ENCODE measurements at places on chromosomes 12 and 14.

GRCh38 chr14:58725226-58725625 is 87.5 kb downstream of the DACT1 start:
- DNase-seq: no peak

DNA sequence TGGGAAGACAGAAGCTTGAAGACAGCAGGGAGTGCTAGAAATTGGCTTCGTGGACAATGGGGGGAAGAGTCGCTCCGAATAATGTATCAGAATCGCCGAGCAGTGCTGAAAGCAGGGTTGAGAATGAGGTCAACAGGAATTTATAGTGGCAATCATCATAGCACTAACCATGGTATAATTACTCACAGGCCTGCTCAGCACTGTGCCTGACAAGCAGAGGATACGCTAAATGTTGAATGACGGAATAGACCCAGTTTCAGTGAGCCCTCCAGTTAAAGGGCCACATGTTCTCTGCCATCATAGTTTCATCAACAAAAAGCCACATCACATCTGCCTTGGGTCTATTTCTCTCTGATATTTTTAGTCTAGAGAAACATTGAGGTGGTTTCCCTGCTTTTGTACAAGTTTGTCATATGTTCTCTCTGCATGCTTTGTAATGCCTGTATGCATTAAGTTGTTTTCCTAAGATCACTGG is 130.3 kb upstream of the EGLN3 start:
- DNase-seq: peak; percentile 49

DNA sequence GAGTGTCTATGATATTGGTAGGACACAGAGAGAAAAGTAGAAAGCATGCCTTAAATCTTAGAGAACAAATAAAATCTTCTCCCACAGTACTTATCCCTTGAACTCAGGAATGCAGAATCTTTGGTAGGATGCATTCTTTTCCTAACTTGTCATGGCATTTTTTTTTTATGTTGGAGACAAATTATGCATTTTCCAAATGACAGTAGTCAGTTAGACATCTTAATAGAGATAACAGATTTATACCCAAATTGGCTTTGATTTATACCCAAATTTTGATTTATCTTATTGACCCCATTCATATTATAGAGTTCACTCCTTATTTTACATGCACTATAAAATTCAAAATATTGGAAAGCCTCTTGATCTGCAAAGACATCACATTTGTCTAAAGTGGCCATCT is 132.9 kb downstream of the CNTN1 start:
- DNase-seq: no peak

GRCh38 chr12:69410571-69410970 is 51.0 kb downstream of the YEATS4 start:
- no peak for DNase-seq

DNA sequence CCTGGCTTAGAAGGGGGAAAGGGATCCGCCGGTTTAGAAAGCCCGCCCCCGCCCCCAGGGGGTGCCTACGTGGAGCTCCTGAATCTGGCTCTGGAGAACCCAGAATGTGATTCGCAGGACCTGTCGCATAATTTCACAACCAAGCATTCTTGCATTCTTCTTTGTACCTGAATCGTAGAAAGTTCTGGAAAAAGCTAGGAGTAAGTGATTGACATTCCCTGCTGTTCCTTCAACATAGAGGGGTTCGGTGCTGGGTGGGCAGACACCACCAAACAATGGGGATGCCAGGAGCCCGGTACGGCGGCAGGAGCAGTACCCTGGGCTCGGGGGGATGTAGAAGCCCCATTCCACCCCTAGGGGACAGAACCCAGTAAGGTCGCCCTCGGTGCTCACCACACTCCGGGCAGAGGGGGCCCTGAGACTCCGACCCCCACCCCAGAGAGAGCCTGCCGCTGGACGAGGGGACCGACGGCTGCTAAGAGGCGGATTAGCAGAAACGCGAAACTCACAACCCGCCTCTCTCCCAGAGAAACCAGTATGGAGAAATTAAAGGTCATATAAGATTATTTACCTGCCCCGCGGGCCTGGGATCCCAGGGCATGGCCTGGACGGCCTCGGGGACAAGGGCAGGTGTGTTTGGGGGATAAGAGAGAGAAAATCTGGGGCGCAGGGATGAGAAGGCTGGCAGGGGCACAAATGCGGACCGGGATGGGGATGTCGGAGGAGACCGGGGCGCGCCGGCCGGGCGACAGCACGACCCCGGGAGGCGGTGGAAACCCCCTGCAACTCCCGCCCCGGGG is 520 bp downstream of the CSRP2 start:
- no peak for DNase-seq

GRCh38 chr14:101627915-101628262 is 66.6 kb downstream of the DIO3 start:
- DNase-seq: no peak

GRCh38 chr12:78290606-78291345 is 460.1 kb downstream of the NAV3 start:
- DNase-seq: peak; percentile 27

DNA sequence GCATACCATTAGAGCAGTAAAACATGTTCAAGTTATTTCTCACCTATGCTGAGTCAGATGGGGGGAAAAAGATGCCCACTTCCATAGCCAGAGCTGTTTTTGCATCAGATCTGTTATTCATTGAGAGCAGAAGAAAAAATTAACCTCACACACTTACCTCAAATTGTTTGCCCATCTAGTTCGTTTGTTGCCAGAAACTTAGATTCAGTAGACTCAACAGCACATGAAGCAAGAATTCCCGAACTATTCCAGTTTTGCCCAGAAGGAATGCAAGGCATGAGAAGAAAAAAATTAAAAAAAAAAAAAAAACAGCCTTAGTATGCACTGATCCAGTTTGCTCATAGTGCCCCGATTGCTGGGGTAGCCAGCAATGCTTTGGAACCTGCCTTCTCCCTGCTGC is 12.4 kb upstream of the DPF3 start:
- DNase-seq: peak; percentile 89

GRCh38 chr12:52496054-52496453 is 3.0 kb upstream of the KRT6A start:
- no peak for DNase-seq

- no peak for DNase-seq
Observed at GRCh38 chr12:122088179-122088810, 9.7 kb downstream of the MLXIP start.

DNA sequence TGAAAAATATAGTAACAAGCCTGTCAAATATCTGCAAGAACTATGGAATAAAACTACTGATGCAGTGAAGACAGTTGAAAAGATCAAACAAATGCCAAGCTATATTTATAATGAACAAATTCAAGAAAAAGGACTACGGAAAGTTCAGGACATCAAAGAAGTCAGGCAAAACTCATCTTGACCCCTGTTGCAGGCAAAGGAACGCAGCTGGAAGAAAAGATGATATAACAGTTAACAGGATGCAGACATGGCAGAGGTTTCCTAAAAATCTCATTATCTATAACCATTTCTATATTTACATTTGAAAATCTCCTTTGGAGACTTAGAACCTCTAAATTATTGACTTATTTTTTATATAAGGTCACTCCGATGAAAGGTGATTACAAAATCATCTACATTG is 34.1 kb downstream of the MDM2 start:
- no peak for DNase-seq

- peak; percentile 87 for DNase-seq
Observed at GRCh38 chr14:76203086-76204001, 51.6 kb downstream of the GPATCH2L start.

DNA sequence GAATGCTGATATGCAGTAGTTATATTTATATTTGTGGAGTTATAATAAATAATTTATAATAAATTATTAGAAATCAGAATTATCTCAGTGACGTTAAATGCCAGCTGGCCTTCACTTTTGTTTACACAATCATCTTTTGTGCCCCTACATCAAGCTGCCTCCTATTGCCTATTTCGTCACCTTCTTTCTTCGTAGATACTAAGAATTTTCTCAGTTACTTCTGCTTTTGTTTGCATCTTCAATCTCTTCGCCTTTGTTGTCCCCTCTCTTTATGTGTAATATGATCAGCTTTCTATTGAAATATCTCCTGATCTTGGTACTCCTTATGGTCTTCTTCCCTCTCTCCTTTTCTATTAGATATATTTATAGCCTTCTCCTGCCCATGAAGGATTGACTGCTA is 197.0 kb downstream of the ERC1 start:
- DNase-seq: no peak

DNA sequence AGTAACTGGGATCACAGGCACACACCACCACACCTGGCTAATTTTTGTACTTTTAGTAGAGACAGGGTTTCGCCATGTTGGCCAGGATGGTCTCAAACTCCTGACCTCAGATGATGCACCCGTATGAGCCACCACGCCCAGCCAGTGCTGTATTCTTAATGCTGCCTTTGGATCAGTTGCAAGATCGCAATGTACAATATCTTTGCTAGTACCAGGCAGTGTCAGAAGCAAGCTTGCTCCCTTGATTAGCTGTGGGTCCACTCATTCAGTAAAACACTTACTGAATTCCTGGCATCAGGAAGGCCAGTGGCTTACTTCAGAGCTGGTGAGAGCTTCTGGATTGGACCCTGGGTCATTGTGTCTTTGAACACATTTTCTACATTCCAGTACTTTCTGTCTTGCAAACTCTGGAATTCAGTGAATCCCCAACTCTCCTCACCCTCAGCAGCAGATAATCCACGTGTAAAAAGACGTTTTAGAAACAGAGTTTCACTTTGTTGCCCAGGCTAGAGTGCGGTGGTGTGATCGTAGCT is 1183.7 kb downstream of the AACS start:
- no peak for DNase-seq

DNA sequence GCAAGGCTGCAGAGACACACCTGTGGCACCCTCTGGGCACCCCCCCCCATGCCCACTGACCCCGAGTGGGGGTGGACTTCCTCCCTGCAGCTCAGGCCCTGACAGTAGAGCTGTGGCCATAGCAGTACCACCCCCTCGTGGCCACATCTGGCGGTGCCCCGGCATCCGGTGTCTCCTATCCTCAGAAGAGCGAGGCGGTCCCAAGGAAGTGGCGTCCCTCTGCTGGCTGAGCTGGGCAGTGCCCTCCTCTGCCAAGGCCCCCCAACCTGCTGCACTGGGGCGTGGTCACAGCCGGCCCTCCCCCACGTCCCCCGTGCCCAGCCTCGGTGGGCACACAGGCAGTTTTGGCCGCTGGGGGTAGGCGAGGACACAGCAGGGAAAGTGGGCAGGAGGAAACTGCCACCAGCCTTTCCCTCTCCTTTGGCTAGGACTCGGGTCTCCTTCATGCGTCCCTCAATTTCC is 6.0 kb upstream of the SLC6A12 start:
- no peak for DNase-seq

DNA sequence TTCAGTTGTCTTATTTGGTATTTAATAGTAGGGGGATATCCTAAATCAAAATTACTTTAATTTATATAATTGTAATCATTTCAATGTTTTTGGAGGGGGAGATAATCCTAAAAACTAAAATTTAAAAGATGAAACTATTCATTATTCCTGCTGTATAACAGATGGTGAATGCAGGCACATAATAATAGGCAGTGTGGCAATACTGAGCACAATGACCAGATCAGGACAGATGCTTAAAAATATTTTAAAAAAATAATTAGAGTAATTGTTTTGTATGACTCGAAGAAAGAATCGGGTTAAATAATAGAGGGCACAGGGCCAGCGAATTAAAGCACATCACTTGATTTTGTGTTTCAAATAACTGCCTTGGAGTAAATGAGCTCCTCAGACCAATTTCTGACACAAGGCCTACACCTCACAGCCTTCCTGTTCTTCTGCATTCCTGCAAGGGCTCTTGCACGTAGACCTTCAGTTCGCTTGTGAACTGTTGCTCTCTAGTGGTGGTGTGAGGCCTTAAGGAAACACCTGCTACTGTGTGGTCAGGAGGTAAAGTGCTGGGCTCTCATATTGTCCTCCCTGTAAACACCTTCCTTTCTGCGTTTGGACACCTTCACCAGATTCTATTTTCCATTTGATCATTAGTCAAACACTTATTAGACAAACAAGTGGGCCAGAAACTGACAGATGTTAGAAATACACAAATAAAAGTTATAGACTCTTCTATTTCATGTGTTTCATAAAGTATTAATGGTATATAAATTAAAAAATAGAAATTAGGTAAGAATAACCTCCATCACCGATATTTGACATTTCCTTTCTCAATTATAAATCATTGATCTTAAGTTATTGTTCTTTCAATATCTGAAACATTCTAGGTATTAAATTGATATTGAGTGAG is 29.3 kb upstream of the KLRF1 start:
- peak; percentile 47 for DNase-seq

GRCh38 chr14:97311411-97311810 is 514.2 kb downstream of the VRK1 start:
- DNase-seq: no peak

- no peak for DNase-seq
Observed at GRCh38 chr14:76169776-76170175, 18.1 kb downstream of the GPATCH2L start.

DNA sequence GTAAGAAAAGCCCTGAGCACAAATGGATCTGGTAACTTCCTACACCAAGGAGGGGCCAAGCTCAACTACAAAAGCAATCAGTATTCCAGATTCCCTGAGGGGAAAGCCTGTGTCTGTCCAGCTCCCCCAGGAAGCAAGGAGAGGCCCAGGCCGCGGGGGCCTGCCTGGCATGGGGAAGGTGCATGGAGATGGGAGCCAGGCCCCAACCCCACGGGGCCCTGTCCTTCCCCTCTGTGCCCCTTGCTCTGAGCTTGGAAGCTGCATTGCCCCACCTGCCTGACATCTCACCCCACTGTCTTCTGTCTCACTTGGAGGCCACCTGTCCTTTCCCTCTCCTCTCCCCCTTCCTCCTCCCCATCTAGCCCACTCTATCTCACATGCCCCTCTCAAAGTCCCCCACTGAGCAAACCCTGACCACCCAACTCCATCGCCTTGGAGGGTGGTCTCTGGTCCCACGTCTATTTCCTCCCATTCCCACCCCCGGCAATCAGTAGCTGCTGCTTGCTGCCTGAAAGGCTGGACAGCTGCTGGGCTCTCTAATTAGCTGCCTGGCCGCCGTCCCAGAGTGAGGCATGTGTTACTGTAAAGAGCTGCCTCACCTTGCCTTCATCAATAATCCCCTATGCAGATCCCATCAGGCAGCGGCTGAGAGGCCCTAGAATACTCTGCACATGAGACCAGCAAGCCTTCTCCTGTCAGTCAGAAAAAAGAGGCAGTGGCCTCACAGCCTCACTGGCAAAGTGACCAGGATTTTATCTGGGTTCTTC is 3.4 kb upstream of the TMEM229B start:
- DNase-seq: no peak

- DNase-seq: no peak
Observed at GRCh38 chr12:57523706-57524614, 1.3 kb downstream of the MBD6 start.

- no peak for DNase-seq
Observed at GRCh38 chr12:89472508-89472907, 52.1 kb downstream of the GALNT4 start.

- DNase-seq: no peak
Observed at GRCh38 chr12:112705037-112705632, 86.4 kb upstream of the RPH3A start.

- DNase-seq: no peak
Observed at GRCh38 chr12:129127211-129127610, 273.9 kb downstream of the GLT1D1 start.

All from astrocyte of the cerebellum (primary cell).